ENCODE measurements at places on chromosomes 5 and 9.

DNA sequence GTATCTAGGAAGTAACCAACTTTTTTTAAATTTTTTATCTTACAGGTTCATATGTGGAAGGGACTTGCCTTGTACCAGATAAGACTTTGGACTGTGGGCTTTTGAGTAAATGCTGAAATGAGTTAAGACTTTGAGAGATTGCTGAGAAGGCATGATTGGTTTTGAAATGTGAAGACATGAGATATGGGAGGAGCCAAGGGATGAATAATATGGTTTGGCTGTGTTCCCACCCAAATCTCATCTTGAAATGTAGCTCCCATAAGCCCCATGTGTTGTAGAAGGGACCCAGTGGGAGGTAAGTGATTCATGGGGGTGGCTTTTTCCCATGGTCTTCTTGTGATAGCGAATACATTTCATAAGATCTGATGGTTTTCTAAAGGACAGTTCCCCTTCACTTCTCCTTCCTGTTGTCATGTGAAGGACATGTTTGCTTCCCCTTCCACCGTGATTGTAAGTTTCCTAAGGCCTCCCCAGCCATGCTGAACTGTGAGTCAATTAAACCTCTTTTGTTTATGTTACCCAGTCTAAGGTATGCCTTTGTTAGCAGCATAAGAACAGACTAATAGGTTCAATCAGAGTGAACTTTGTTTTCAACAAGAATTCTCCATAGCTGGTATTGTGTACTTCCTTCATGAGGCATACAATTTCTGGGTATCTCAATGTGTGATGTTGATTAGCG is 535.6 kb upstream of the MEF2C start:
- no peak for DNase-seq

DNA sequence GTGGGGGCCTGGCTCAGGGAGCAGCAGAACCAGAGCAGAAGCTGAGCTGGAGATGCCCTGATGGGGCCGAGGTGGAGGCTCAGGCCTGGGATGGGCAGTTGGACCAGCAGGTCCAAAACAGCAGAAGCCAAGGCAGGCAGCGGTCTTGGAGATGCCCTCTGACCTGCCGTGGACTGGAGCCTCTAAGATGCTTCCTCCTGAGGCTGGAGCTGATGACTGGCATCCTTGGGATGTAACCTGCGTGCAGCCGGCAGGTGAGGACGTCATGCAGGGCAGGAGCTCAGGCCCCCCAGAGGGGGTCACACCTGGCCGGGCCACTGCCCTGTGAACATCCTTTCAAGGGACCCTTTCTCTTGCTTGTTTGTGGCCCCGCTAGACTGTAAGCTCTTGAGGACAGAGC is 162.0 kb downstream of the RGS3 start:
- no peak for DNase-seq

- no peak for DNase-seq
These were observed 395.9 kb downstream of the PSAT1 start for GRCh38 chr9:78692871-78693270.

DNA sequence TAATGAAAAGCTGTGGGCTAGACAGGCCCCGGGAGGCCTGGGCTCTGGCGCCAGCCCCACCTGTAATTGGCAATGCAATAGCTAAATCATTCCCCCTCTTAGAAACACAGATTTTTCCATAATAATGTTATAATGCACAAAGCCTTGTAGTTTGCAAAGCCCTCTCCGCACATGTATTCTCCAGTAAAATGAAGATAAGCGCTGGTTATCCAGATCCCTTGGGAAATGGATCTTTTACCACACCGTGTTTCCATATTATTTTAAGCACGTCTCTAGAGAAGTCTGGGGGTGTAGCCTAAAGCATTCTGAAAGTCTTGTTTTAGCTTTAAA is 1.1 kb upstream of the APBA1 start:
- no peak for DNase-seq
